ENCODE measurements at places on chromosomes 4 and X.

DNA sequence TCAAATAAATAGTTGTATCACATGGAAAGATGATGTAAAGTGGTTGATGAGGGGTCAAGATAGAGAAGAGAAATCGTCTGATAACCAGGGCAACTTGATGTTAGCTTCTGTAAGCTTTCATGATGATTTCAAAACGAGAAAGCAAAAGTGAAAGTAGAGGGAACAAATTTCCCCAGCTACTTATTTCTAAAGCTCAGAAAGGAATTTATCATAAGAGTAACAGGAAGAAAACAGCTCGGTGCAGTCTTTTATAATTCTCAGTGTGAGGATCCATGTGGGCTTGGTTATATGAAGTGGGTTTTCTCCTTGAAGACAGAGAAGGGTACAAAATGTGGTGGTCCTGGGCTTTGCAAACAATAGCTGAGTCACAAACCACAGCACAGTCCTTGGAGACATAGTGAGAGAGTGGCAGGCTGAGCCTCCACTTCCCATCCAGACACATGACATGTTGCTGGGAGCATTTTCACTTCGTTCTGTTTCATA lies 32.1 kb upstream of the GLRA2 start:
- DNase-seq, result peak; percentile 23

DNA sequence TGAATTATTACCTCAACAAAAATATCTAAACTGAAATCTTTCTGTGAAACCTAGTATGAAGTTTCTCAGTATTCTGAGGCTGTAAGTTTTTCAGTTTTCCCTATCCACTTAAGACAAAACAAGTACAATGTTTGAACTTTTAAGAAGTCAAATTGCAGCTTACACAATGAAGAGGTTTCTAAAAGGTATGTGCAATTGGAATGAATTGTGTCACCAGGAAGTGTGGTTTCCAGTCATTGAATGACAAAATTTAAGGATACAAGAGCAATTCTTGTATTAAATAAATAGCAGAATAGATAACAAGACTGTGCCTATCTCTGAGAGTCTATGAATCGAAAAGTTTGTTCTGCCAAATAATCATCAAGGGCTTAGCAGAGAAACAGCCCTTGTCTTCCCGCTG lies 207.3 kb downstream of the ANKRD50 start:
- no peak for DNase-seq

DNA sequence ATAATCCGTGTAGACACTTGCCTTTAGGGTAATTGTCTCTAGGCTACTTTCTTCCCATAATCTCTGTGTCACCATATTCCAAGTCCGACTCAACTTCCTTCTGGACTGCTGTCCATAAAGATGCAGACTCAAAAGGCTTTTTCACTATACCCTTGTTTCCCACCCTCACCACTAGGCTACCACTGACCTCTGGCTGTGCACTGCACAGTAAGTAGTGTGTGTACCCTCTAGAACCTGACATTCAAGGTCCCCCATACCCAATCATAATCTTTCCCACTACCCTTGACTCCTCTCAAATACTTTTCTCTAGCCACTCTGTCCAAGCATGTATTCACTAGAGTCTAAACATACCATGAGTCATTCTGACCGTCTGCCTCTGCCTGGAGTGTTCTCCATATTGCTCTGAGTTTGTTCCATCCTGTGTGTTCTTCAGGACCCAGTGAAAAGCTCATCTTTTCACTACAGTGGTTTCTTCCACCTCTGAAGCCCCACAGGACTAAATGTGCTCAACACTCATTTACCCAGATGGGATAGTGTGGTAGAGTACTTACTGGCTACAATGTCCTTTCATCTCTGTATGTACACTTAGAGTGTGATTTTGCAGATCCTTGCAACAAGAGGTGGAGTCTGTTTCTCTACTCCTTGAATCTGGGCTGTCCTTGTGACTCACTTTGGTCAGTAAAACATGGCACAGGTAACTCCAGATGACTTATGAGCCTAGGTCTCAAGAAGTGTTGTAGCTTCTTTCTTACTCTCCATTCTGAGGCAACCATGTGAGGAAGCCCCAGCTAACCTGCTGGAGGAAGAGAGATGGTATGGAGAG lies 17.4 kb downstream of the JADE3 start:
- DNase-seq, result peak; percentile 57

- DNase-seq, result no peak
These were observed 936.2 kb upstream of the LCORL start for GRCh38 chr4:18957716-18958115.

DNA sequence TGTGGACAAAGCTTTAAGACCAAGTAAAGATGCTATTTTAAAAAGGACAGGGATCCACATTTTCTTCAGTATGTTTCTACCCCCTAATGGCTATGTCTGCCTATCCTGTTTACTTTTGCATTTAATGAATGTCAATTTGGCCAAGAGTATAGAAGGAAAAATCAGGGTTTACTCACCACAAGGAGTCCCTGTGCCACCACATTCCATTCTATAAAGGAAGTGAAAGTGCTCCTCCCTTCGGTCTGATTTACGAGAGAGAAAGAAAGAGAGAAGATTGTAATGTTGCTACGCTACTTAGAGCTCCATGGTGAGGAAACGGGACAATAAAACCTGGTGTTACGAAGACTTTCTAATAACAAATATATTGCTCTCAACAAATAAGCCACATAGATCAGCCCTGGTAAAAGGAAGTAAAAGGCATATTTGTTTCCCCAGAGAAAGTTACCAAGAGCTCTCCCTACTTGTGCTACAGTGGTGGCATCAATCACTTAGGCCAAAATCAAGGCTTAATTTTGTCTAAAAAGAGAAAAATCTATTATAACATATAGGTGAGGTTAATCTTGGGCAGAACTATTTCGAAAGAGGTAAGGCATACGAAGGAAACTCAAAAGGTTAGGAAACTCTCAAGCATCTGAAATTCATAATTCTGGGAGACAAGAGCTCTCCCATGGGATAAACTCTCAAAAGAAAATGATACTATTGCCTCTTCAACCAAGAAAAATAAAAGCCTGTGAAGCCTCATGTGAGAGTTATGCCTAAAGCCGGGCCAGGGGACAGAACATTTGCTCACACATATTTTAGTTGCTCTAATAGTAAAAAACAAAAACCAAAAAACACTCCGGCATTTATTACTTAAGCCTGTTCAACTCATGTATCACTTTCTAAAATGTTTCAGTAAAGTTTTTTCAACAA lies 29.5 kb downstream of the TAPT1 start:
- peak; percentile 78 for DNase-seq

GRCh38 chr4:182380771-182381181 lies 137.6 kb downstream of the TENM3 start:
- peak; percentile 4 for DNase-seq

- peak; percentile 56 for DNase-seq
These were observed 54.2 kb upstream of the SMIM10 start for GRCh38 chrX:134936542-134936941.

- no peak for DNase-seq
These were observed 156.9 kb downstream of the APBB2 start for GRCh38 chr4:41057467-41057866.

GRCh38 chrX:39536211-39536610 lies 561.5 kb downstream of the BCOR start:
- no peak for DNase-seq
